CD4-positive, alpha-beta T cell treated with Interleukin-4 for 1 hour (primary cell): ENCODE measurements at places on chromosomes 5 and 9.
A peak's percentile ranks its signal among the peaks of the same experiment; 100 is the strongest.

DNA sequence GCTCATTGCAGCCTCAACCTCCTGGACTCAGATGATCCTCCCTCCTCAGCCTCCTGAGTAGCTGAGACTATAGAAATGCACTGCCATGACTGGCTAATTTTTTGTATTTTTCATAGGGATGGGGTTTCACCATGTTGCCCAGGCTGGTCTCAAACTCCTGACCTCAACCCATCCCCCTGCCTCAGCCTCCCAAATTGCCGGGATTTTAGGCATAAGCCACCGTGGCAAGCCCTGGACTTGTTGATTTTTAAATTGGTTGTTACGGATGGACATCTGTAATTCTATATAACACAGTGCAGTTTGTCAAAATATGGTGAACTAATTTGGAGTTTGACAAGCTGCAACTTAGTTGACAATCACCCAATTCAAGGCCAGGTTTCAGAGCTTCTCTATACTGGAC, 22.7 kb downstream of the SNX18 start:
- no peak for DNase-seq

DNA sequence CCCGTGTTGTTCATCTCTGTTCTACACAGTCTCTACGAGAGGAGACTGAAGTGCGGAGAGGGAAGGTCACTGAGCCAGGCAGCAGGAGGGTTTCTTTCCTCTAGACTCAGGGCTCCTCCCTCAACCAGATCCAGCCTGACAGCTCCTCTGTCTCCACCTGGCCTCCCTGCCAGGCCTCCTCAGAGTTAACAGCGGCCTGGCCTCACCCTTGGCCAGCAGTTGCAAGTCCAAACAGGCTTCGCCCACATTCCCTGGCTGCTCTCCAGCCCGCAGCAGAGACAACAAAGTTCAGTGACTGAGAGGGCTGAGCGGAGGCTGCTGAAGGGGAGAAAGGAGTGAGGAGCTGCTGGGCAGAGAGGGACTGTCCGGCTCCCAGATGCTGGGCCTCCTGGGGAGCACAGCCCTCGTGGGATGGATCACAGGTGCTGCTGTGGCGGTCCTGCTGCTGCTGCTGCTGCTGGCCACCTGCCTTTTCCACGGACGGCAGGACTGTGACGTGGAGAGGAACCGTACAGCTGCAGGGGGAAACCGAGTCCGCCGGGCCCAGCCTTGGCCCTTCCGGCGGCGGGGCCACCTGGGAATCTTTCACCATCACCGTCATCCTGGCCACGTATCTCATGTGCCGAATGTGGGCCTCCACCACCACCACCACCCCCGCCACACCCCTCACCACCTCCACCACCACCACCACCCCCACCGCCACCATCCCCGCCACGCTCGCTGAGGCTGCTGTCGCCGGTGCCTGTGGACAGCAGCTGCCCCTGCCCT, at the start of gene HRCT1:
Gene HRCT1 (plus strand): TSS at position 291 of the 768 bp plus-strand sequence. CDS start 86 bp downstream, at position 377.
- DNase-seq = no peak

- no peak for DNase-seq
These were observed 93.9 kb downstream of the GCNT1 start for GRCh38 chr9:76552751-76553455.

GRCh38 chr5:105922080-105922479, 1748.7 kb downstream of the EFNA5 start:
- DNase-seq = no peak

- DNase-seq = no peak
These were observed 17.8 kb upstream of the PTBP3 start for GRCh38 chr9:112351184-112351583.

GRCh38 chr5:170081616-170082015, 24.1 kb upstream of the FOXI1 start:
- DNase-seq = no peak

- DNase-seq = no peak
These were observed 75.0 kb upstream of the RUSC2 start for GRCh38 chr9:35414889-35415288.

DNA sequence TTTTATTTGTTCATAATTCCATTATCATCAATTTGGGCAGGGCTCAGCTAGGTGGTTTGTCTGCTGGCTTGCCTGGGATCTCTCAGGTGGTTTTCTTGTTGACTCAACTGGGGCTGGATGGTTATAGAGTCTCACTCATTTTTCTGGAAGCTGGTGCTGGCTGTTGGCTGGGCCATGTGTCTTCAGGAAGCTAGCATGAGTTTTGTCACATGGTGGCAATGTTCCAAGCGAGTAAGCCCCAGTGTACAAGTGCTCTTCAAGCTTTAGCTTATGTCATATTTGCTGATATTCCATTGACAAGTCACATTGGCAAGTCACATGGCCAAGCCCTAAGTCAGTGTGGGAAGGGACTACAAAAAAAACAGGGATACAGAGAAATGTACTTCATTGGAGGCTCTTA, 2.3 kb upstream of the RASEF start:
- DNase-seq = no peak

- DNase-seq = no peak
These were observed 339.5 kb downstream of the BNC2 start for GRCh38 chr9:16530669-16531642.

- peak; percentile 25 for DNase-seq
These were observed 160.7 kb upstream of the DAPK1 start for GRCh38 chr9:87336914-87337333.
